ENCODE measurements at places on chromosomes 4 and X.

DNA sequence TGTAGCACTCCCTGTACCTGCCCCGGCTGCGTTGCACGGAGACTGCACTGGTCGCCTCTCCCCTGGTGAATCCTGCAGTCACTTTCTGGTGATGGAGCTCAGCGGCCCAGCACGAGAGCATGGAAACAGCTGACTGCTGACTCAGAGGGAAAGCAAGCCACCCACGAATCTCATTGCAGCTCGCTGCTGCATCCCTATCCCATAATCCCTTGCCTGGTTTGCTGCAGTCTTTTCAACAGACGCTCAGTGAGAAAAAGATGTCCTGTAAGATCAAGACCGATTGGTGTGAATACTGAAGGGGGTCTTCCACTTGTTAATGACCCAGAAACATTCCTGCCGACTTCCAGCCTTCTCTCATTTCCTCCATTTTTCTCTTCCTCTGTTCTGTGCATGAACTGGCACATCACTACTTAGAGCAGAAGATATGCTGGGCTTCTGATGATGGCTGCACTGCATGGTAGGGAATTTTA is 52.9 kb downstream of the TRIM2 start:
- no peak for DNase-seq

DNA sequence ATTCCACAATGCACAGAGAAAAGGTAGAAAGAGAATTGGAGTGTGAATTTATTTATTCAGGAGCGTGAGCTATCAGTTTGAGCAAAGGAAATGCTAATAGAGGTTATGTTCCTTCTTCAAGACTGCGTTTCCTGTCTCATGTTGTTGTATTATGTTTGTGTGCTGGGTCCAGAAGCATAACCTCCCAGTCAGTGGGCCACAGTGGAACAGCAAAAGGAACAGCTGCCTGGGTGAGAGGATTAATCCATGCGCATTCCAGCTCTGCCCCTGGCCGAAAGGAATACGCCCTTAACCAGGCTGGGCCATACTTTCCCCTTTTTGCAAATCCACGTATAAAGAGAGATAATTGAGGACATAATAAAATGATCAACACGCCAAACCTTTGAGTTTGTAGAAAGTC is 32.4 kb upstream of the ARX start:
- no peak for DNase-seq

GRCh38 chr4:172048666-172049065 is 235.5 kb downstream of the GALNTL6 start:
- DNase-seq, result no peak

DNA sequence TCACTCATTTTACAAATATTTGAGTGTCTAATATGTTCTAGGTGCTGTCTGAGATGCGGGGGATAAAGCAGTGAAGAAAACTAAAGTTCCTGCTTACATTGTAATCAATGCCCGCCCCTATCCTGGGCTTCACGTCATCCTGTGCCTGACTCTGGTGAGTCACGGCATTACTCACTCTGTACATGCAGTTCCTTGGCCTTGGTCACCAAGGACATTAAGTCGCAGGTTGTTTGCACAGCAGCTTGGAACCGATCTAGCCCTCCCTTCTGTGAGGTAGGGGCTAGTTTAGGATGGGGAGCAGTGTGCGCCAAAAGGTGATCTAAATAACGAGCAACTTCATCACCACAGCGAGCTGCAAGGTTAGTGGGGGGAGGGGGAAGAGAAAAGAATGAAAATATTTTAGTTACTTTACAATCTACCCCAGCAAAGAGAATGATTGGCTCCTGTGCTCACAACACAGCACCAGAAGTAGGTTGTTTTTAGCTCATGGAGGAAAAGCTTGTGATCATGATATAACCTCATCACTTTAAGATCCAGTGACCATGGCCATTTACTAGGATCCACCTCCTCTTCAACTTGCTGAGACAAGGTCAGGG is 48.0 kb upstream of the HDAC8 start:
- peak; percentile 54 for DNase-seq

DNA sequence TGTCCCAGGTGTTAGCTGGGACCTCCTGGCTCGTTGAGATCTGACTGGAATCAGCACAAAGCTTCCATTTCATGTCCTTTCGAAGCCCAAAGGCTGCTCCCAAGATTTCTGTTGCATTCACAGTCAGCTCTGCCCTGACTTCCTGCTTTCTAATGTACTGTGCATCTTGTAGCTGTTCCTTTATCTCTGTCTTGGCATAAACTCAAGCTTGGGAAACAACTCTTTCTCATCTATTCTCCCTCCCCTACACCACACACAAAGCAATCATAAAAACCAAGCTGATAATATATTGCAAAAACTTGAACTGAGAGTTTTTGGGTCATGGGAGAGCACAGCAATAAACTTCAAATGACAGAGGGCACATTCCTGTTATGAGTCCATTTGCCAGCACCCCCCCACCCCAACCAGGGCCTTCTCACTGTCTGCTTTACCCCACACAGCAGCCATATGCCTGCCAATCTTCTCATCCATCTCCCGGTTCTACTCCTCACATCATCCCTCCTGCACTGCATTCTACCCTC is 76.3 kb downstream of the SYNPO2 start:
- DNase-seq, result no peak

DNA sequence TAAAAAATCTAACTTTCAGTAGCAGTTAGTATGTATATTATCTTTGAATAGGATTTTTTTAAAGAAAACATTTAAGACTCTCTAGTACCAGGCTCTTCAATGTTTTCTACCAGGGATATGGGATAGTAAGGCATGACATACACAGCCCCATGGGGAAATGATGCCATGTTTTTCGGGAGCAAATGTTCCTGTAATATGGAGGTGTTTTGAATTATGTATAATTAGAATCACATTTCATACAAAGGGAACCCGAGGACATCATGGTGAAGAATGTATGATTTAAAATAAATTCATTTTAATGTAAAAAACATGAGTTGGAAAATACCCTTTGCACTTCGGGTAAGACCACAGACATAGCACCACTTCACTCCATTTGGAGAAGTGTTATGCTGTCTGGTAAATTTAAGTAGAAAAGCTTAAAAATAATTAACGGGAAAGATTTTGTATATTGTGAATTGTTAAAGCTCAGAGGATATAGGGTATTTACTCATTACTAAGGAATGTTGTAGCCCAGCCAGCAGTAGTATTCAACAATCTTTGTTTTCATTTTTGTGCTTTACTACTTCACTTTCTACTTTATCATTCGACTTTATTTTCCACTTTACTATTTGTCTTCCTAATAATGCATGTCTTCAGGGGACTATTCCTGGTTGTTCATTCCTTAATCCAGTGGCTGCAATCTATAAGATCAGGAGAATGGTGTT is 2050.7 kb downstream of the ARAP2 start:
- no peak for DNase-seq

DNA sequence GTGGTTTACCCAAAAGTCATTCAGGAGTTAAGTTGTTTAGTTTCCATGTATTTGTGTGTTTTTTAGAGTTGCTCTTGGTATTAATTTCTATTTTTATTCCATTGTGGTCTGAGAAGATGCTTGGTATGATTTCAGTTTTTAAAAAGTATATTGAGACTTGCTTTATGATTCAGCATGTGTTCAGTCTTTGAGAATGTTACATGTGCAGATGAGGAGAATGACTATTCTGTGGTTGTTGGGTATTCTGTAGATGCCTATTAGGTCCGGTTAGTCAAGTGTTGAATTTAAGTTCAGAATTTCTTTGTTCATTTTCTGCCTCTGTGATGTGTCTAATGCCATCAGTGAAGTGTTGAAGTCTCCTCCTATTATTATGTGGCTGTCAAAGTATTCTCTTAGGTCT is 249.4 kb downstream of the ARHGAP10 start:
- no peak for DNase-seq

- DNase-seq, result no peak
Observed at GRCh38 chr4:1643971-1644735, 40.0 kb downstream of the FAM53A start.

GRCh38 chrX:81489987-81490386 is 288.1 kb downstream of the SH3BGRL start:
- DNase-seq, result no peak

DNA sequence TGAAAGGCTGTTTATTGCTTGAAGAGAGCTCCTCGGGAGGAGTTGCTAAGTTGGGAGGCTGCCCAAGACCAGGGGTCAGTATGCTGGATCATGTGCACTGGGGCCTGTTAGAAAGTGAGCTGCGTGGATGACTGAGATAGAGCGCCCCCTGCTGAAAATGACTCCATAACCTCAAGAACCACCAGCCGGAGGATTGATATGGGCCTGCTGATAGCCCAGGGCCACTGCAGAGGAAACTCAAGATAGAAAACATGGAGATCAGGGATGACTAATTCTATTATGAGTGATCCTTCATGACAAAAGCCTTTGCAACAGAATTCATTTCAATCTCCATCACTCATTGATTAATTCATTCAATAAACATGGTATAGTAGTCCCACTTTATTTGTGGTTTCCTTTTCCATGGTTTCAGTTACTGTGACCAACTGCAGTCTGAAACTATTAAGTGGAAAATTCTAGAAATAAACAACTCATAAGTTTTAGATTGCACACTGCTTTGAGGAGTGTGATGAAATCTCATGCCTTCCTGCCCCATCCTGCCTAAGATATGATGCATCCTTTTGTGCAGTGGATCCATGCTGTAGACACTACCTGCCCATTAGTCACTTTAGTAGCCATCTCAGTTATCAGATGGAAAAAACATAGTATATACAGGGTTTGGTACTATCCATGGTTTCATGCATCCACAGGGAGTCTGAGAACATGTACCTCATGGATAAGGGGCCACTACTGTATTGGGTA is 126.7 kb upstream of the MBNL3 start:
- peak; percentile 54 for DNase-seq

GRCh38 chr4:80335554-80336358 is at the start of gene CFAP299:
TSS of gene CFAP299 (plus strand) at chr4:80335730.
- peak; percentile 76 for DNase-seq

DNA sequence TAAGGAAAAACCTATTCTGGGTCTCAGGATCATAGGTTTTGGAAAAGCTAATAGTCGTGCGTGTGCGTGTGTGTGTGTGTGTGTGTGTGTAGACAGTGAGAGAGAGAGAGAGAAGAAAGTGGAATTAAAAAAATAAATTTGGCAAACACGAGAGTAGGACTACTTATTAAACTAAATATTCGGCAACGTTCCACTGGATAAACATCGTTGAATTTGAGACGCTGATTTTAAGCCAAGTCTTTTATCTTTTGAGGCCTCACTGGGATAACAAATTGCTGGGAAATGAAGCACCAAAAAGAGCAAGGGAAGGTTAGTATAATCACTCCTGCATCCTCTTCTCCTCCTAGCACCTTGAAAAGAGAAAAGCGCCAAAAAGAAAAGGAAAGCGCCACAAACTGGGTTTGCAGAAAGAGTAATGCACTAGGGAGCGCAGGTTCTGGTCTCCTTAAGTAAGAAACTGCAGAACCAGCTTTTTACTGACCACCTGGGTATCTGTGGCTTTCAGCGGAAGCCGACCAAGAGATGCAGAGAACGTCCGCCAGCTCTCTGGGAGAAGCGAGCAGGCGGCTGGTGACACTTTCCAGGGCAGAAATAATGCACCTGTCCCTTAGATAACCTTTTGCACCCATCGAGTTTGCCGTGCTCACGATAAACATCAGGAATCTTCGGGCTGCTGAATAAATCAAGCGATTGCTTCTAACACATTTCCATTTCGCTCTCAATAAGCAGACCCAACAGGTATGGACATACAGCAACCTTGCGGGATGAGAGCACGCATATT is 3.4 kb downstream of the ATOH1 start:
- no peak for DNase-seq

- no peak for DNase-seq
Observed at GRCh38 chr4:40800064-40800463, 50.3 kb downstream of the NSUN7 start.

- DNase-seq, result no peak
Observed at GRCh38 chr4:53150631-53151488, 215.0 kb downstream of the SCFD2 start.

GRCh38 chr4:77007358-77008230 is 58.0 kb downstream of the SEPTIN11 start:
- no peak for DNase-seq

DNA sequence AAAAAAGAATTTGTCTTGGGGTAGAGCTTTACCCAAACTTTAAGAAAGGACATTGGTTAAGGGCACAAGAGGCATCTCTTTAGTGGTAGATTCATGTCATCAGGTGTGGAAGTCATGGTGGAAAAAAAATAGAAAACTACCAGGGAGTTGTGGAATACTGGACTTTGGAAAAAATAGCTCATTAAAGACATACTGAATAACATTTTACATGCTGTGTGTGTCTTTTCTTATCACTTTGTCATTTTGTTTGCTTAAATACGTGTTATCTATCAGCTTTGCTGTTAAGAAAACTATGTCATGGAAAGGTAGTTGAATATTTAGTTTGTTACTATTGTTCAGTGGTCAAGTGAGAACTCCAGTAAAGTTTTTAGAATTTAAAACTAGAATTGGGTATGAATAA is 147.0 kb downstream of the CCSER1 start:
- no peak for DNase-seq

GRCh38 chr4:37960679-37961450 is 667 bp downstream of the PTTG2 start:
- no peak for DNase-seq

DNA sequence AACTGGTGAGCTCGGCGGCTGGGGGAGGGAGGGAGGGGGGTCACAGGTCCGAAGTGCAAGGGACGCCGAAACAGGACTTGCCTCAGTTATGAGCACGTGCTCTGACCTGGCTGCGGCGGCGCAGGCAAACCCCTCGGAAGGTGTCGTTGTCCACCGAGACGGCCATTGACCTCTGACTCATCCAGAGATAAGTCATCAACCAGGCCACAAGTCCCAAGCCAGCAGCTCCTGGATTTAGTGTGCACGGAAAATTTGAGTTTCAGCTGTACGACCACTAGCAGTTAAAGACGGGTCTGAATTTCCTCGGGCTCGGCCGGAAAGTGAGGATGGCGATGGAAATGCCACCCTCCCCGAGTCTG is 674 bp downstream of the SH3D19 start:
- peak; percentile 50 for DNase-seq

- DNase-seq, result no peak
Observed at GRCh38 chrX:110252711-110253110, 65.2 kb downstream of the AMMECR1 start.

- DNase-seq, result no peak
Observed at GRCh38 chrX:150038986-150039599, 100.8 kb upstream of the EOLA2 start.

GRCh38 chr4:32037399-32037798 is 1317.2 kb downstream of the PCDH7 start:
- no peak for DNase-seq

DNA sequence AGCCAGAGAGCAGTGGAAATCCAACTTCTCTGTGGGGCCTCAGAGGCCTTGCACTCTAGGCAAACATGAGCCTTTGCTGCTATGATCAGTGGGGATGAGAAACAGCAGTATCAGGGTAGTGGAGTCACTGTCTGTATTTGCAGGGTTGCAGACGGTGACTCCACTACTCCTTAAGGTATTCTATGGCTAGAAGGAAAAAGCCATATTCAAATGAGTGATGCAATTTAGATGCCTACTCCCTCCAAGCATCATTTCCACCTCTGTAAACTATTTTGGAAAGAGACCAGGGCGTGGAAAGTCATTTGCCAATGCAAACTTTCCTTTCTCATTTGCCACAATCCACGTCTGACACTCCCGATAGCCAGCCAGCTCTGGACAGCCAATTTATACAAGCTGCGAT is 35.6 kb upstream of the FAM9B start:
- no peak for DNase-seq
